Testis (tissue), 5 donors: ENCODE measurements at places on chromosomes 3 and 15. TPM values are rescaled to one million over a fixed set of nuclear protein-coding genes. Genes with fewer than 3 reads are reported as not detected.

The PEX11A gene
- 12.3 TPM for total RNA-seq

The ADAMTS17 gene
- total RNA-seq, result 12.4 TPM

The SLC22A13 gene
- 2.6 TPM for total RNA-seq

The P2RY1 gene
- 8.2 TPM for total RNA-seq

The FAH gene
- total RNA-seq, result 75.0 TPM

The LTK gene
- total RNA-seq, result 4.2 TPM

The SPTSSB gene
- not detected for total RNA-seq

The GOLGA8N gene
- 61.0 TPM for total RNA-seq

The PRR23B gene
- 3.7 TPM for total RNA-seq
